ENCODE measurements at places on chromosomes 5 and 9. TPM values are rescaled to one million over a fixed set of nuclear protein-coding genes. Genes with fewer than 3 reads are reported as not detected.

DNA sequence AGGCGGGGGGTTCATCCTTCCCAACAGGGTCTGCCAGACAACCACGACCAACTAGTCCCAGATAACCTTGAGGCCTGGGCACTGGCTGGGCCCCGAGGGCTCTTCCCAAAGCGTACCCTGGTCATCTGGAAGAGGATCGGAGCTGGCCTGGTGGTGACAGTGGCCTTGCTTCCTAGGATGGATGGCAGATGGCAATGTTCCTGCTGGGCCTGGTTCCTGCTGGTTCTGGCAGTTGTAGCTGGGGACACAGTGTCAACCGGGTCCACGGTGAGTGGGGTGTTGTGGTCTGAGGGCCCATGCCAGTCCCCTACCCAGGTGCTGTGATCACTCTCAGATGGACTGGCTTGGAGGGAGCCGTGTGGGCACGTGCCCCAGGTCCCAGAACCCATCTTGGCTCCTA, 2.0 kb downstream of the ADAMTSL2 start:
- DNase-seq, result no peak

DNA sequence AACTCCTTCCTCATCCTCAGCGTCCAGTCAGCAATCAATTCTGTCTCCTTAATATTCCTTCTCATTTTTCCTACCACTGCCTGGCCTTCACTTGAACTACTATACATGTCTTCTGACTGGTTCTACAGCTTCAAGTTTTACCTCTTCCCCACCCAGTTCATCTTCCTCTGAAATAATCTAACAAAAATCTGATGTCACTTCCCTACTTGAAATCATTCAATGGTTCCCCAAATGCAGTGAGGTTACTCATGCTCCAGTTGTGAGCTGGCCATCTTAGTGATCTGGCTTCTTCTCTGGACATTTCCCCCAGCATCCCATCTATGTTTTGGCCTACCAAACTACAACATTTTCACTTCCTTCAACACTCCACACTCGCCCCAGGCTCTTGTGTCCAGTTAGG, 14.9 kb upstream of the TMEM267 start:
- no peak for DNase-seq

The P4HA2 gene
- 31.7 TPM for total RNA-seq

The LPAR1 gene
- total RNA-seq, result 16.1 TPM
